M059J (cell line): ENCODE measurements at places on chromosomes 1 and 21. TPM values are rescaled to one million over a fixed set of nuclear protein-coding genes. Genes with fewer than 3 reads are reported as not detected.

DNA sequence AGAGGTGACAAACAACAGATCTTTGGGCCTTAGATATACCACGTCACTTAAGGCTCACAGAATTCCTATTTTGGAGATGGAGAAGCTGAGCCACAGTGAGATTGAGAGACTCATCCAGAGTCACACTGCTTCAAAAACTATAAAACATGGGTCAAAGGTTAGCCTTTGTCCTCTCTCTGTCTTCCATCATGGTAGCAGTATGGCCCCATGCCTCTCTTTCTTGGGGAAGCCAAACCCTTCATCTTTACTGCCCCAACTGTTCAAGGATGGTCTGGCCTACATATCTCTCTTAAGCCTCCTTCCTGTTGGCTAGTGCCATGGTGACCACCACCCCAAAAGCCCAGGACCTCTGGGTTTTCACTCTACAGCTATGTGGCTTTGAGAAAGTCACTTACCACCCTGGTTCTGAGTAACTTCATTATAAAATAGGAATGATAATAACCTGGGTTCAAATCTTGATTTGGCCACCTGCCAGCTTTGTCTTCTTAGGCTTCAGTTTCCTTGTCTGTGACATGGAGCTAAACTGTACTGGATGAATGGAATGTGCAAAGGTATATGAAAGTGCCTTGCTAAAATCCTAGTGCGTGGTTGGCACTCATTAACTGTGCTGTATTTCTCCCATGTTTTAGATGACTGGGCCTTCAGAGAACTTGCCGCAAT, 85.9 kb upstream of the JUN start:
- no peak for DNase-seq

DNA sequence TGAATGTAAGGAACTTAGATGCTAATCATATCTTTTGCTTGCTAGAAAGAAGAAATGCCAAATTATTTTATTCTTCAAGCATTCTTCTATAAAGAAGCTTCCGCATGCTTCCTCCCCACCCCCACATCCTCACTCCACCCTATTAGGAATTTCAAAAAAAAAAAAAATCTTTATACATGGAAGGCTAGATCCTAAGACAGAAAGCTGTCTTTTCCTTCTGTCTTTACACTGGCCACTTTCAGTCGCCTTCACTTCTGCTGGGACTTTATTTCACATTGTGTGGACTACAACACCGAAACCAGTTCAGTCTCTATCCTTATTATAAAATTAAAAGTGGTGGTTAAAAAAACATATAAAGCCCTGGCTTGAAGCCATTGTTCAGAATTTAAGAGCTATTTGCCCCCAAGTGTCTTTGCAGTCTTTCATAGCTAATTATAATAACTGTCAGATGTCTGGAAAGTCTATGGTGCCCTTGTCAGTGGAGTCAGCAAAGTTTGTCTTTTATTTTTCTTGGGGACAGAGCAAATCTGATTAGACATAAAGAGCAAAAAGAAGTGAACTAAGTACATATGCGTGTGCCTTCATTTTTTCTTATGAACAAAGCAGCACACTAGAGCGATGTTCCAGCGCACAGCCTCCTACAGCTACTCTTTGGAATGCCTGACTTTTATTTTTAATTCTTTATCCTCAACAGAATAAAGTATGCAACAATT, 297.7 kb downstream of the PTPRC start:
- DNase-seq = peak; percentile 62

- DNase-seq = peak; percentile 60
Observed at GRCh38 chr1:157490467-157491165, 61.7 kb downstream of the FCRL5 start.

DNA sequence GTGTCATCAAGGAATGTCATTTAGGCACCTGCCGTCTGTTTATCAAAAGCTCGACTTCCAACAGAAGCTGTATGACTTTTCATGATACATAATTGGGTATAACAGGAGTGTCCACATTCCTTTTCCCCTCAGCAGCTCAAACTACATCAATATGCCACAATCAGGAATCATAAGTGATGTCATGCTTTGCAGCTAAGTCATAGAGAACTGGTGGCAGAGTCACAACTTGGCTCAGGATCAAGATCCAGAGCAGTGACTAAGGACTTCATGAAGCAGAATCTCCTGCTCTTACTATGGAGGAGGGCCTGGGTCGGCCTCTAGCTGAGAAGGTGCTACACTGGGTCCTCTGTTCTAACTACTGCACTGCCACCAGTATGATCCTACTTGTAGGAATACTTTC, 36.5 kb upstream of the AGBL4 start:
- DNase-seq = peak; percentile 15

- DNase-seq = peak; percentile 73
Observed at GRCh38 chr1:63590166-63590560, 3.0 kb upstream of the PGM1 start.

- no peak for DNase-seq
Observed at GRCh38 chr1:97053268-97053667, 331.7 kb downstream of the PTBP2 start.

DNA sequence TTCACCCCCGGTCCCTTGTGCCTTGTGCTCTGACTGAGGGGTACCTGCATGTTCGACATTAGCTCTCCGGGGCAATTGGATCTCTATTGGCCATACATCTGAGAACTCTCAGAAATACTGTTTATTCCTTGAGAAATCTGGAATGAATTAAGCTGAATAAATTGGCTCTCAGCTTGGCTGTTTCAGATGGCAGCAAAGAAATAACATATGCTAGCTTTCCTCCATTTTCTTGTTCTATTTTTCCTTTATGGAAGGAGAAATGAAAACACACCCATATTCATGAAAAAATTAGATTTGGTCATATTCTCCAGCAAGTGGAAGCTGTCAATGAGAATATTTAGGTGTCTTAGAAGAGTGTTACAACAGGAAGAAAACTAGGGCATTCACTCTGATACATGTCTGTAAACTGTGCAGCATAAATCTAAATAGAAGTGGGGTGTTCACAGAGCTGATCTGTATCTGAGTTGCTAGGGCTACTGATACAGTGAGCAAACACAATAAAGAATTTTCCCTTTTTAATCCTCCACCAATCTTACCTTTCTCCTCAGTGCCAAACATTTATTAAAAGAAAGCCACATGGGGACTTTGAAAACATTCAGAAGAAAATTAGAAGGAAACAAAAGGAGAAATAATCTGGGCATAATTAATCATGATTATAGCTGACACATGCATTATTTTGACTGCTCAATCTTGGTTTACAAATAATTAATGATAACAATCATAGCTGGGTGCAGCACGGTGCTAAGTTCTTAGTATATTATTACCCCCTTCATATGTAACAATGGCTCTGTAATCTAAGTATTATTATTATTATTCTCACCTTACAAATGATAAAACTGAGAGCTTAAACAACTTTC, 671.9 kb upstream of the USP24 start:
- DNase-seq = peak; percentile 20

The TMPRSS2 gene
- total RNA-seq = 2.3 and 5.5 TPM in 2 replicates

- DNase-seq = no peak
Observed at GRCh38 chr1:23837908-23838307, 12.7 kb upstream of the HMGCL start.

GRCh38 chr1:193342811-193343210, 156.4 kb upstream of the B3GALT2 start:
- no peak for DNase-seq

The RPE65 gene
- not detected in 2 replicates for total RNA-seq

DNA sequence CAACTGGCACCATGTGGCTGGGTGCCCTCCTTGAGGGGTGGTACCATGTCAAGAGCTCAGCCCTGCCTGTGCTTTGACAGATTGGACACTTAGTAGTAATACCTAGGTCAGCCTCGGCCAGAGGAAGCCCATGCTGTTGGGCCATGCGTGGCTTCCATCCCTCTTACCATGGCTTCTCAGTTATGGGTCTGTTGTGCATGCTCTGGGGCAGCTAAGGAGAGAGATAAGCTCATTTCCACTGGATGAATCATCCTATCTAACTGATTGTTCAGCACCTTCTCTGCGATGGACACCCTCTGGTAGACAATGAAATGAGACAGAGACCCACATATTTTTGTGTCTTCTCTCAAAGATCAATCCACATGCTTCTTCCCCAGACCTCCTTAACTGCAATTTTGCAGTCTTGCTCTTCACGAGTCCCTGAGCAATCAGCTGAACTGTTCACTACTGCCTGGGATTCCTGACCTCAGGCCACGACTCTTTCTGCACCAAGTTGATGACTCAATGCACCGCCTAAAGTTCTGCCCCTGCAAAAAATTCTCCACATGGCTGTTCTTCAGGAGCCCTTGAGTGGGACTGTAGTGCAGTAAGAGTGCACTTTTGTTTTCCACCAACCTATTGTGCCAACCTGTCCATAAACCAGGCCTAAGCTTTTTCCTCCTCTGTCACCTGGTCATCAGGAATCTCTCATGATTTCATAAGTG, 6.9 kb upstream of the TRIM62 start:
- peak; percentile 69 for DNase-seq

DNA sequence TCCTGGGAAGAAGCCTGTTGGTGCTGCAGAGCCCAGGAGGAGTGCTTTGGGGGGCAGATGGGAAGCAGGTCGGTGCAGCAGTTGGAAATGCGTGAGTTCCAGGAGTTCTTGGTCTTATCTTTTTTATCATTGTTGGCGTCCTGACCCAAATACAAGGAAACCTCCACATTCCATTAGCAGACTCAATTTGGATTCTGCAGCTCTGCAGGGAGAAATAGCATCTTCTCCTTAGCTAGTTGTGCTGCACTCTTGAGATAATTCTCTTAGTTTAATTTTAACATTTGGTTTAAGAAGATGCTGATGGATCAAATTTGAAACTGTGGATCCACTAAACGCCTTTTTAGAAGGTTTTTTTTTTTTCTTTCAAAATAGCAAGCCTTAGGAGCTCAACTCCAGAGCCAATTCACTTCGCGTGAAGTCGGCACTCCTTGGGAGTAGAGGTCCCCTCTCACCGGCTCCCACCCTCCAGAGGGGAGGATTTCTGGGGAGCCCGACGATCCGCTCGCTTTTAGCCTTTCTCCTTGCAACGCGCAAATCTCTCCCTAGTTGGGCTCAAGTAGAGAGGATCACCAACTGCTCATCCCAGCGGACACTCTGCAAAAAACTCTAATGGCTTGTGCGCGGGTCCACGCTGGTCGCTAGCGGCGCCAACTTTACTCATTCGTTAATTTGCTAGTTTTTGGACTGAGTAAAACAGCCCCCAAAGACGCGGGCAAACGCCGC, 1.3 kb downstream of the PLD5 start:
- no peak for DNase-seq

The AUNIP gene
- 7.1 and 9.1 TPM in 2 replicates for total RNA-seq

DNA sequence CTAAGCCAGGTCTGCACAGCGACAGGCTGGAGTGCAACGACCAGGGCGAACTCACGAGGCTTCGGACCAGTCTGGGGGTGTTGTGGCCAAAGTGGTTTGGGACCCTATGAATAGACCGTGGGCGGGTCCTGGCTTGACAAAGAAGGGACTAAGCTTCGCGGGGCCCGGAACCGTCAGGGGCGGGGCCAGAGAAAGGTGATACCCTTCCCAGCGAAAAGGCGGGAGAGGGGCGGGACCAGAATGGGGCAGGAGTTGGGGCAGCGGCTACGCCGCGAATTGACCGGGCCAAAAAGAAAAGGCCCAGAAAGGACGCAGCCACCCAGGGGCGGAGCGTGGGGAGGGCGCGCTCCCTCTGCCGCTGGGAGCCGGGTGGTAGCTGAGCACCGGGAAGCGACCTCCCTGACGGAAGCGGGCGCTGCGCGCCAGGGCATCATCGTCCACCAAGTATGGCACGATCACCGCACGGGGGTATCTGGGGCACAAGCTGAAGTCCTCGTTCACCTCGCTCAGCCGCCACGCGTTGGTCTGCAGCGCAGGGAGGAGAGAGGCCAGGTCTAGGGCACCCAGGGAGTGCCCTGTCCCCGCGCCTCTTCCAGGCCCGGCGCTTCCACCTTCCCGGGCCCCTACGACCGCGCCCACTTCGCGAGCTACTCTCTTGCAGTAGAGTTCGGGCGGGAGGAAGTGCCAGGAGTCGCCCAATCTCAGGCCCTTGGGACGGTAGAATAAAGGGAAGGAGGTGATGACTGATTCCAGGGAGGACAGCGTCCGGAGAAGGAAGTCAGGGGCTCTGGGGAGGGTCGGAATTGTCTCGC, 6.7 kb upstream of the FAM167B start:
- peak; percentile 78 for DNase-seq

DNA sequence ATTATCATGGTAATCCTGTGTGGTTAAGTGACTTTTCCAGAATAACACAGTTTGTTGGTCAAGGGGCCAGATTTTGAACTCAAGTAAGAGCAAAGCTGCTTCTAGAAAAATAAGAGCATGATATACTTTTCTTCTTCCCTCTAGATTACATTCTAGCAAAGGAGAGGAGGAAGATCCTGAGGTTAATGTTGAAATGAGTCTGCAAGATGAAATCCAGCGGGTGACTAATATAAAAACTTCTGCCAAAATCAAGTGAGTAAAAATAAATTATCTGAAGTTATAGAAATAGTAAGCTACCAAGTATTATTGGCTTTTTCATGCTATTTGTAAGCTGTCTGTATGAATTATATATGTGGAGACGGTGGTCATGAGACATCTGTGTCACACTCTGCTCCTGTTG, 12.8 kb downstream of the WDR3 start:
- no peak for DNase-seq

DNA sequence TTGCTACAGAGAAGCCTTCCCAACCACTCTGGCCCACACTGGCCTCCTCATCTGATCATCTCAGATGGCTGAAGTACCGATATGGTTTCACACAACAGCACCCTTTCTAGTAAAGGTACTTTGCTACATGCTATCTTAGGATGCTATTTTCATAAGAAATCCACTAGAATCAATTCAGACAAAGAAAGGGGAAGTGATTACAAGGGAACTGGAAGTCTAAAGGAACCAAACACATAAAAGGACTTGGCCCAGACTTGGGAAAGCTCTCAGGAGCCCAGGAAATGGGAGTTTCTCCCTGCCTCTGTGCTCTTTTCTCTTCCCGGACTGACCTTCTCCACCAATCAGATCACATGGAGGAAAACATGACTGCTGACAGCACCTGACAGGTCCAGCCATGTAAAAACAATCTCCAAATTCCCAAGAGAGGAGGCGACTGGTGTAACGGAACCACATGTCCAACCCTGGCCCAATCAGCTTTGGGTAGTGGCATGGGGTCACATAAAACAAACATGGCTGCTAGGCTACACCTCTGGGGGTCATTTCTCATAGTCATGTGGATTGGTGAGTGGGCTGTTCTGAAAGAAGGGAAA, 12.7 kb upstream of the FOXE3 start:
- DNase-seq = no peak

DNA sequence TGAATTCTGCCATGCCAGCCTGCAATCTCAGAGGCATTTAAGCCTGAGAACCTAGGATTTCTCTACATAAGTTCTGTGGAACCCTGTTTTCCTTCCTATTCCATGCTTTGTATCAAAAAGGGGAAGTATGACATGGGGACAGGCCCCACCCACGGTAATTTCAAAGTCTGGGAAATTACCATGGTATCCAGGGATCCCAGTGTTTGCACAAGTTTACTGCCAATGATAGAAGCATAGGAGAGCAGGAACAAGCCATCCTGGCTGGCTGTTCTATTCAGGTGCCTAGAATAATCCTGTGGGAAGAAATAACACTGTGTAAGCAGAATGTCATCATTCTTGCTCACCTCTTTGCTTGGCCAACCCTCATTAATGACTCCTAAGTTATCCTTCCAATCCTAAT, 53.8 kb upstream of the ATP1B1 start:
- DNase-seq = no peak

The VPS45 gene
- total RNA-seq = 57.5 and 78.3 TPM in 2 replicates

GRCh38 chr21:36217743-36218142, 61.1 kb downstream of the DOP1B start:
- no peak for DNase-seq

The KRTAP7-1 gene
- not detected in 2 replicates for total RNA-seq

The TLR5 gene
- 0.10 and 0.49 TPM in 2 replicates for total RNA-seq

The ATP6V1G3 gene
- total RNA-seq = 0.84 TPM in 1 of 2 replicates, not detected in the other

The LORICRIN gene
- not detected in 2 replicates for total RNA-seq

The TNFRSF1B gene
- total RNA-seq = 1.5 and 5.4 TPM in 2 replicates

The HRNR gene
- total RNA-seq = not detected in 2 replicates

- no peak for DNase-seq
Observed at GRCh38 chr21:45125357-45125756, 51.0 kb downstream of the ADARB1 start.
